ENCODE measurements at places on chromosomes 16 and 17. TPM values are rescaled to one million over a fixed set of nuclear protein-coding genes. Genes with fewer than 3 reads are reported as not detected.

- no peak for DNase-seq
Observed at GRCh38 chr16:4987580-4988374, 29.6 kb downstream of the SEC14L5 start.

GRCh38 chr16:19210968-19211367, 42.9 kb downstream of the SYT17 start:
- no peak for DNase-seq

DNA sequence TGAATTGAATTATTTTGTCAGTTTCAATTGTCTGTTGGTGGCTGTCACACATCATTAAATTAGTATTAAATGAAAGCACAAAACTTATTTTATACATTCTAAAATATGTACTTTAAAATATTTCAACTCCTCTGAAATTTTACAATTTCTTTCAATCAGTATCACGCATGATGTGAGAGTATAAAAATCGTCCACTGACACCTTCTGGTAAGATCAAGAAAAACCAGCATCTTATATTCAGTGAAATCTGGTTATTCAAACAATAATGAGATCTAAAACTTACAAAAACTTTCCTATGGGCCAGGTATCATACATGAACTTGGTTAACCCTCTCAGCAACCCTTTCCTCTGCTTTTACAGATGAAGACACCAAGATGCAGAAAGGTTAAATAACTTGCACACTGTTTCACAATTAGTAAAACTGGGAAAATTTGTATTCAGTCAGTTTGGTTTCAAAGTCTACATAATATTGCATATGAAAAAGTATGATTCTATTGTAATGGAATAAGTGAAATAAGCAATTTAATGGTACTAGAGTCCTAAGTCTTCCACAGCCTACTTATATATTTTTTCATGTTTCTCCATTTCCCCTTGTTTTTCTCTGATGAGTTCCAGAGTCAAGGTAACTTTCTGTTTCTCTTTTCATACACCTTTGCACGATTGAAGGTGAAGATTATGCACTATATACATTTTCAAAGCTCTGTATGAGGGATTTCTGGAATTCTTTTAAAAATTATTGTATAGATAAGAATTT, 58.7 kb downstream of the EFCAB5 start:
- DNase-seq = no peak

Gene HEATR9
- total RNA-seq = not detected

Gene CLEC18B
- not detected for total RNA-seq

Gene KRTAP9-8
- total RNA-seq = not detected

Gene ATP2C2
- total RNA-seq = 5.0 TPM

Gene BAIAP3
- total RNA-seq = 0.63 TPM

All from urinary bladder (tissue), 4 donors.